ENCODE measurements at places on chromosomes 11 and 22. TPM values are rescaled to one million over a fixed set of nuclear protein-coding genes. Genes with fewer than 3 reads are reported as not detected.

DNA sequence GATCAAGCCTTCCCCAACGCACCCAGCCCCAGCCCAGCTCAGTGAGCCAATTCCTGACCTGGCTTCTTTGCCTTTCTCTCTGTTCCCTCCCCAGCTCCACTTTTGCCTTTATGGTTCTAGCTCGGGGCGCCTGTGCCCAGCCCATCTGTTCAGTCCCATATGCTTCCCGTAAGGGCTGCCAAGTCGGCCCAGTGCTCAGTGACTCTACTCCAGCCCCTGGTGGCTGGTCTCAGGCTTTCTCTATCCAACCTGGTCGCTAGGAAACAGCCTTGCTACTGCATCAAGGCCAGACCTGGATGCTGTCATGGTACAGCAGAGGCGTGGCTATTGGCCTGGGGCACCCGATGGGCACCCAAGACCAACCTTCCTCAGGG, 178.0 kb downstream of the DSCAML1 start:
- no peaks in the 10 kb centered on the region for H3K27me3 ChIP-seq
- no peak for DNase-seq
- H3K4me1 ChIP-seq, result no peaks in the 10 kb centered on the region
- no peak overlapping the region for H3K4me3 ChIP-seq

DNA sequence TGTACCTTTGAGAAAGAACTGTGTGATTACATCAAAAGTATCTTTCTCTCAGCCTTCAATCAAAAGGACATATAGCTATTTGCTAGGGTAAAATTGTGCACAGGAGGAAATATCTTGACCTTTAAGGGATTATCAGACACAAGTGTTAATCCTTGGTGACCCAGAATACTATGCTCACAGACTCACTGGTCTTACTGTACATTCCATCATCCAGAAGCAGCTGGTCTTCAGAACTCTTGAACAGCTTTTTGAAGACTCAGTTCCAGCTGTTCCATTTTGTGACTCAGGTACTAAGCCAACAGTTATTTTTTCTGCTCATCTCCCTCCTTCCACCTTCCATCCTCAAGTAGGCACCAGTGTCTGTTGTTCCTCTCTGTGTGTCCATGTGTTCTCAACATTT, 19.8 kb downstream of the ZBED5 start:
- no peak overlapping the region for H3K4me3 ChIP-seq
- no peaks in the 10 kb centered on the region for H3K4me1 ChIP-seq

DNA sequence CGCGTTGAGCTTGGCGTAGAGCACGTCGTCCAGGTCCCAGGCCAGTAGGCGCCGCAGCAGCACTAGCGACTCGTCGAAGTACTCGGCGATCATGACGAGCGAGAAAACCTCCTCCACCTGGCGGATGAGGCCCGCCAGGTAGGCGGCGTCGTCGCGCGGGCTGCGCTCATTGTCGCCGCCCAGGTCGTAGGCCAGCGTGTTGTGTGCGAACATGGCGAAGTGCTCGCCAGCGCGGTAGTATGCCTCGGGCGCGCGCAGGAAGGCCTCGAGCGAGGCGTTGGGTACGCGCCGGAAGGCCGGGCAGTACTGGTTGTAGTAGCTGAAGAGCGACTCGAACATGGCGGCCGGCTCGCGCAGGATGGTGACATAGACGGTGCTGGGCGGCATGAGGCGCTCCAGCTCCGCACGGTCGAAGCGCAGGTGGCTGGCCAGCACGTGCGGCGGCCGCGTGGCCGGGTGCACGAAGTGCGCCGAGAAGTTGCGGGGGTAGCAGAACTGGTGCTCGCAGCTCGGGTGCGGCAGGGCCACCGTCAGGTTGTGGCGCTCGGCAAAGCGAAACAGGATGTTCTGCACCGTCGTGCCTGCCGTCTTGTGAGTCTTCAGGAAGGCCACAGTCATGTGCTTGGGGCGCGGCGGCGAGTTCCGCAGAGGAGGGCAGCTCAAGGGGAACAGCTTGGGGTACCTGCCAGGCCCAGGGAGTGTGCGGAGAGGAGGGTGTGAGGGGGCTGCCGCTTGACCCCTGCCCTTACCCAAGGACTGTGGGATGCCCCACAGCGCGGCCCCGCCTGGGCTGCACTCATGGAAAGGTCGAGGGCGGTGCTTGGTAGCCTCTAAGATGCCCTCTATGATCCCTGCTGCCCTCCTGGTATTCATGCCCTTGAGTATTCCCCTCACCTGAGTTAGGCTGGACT, 5.7 kb downstream of the GAL3ST3 start:
- H3K4me3 ChIP-seq, result no peak overlapping the region
- peaks cover 3% of the 10 kb centered on the region for H3K27me3 ChIP-seq
- H3K4me1 ChIP-seq, result peaks cover 6% of the 10 kb centered on the region
- DNase-seq, result no peak

DNA sequence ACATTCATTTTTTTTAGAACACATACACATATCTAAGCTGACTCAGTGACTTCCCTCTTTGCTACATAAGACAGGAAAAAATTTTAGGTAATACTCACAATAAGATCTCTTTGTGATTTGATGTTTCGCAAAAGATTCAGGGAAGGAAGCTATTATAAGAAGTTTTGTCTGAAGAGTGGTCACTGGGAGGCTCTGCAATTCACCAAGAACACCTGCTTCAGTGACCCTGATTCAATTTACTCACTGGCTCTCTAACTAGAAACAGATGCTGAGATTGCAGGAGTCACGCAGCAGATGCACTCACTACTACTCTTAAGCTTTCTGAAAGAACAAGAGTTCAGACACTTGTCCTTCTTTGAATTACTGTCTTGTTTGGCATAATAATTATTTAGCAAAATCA, 193.6 kb upstream of the DDI1 start:
- H3K4me3 ChIP-seq, result no peak overlapping the region
- DNase-seq, result no peak
- no peaks in the 10 kb centered on the region for H3K27me3 ChIP-seq

- no peak overlapping the region for H3K4me3 ChIP-seq
- no peaks in the 10 kb centered on the region for H3K27me3 ChIP-seq
- no peak overlapping the region for H3K27ac ChIP-seq
- H3K4me1 ChIP-seq, result no peaks in the 10 kb centered on the region
- H3K36me3 ChIP-seq, result no peaks in the 10 kb centered on the region
Observed at GRCh38 chr11:95241681-95242081, 10.7 kb upstream of the SESN3 start.

GRCh38 chr11:46162700-46163099, 41.4 kb upstream of the PHF21A start:
- H3K27ac ChIP-seq, result no peak overlapping the region
- no peak overlapping the region for H3K4me3 ChIP-seq
- DNase-seq, result no peak
- H3K36me3 ChIP-seq, result no peaks in the 10 kb centered on the region
- no peaks in the 10 kb centered on the region for H3K4me1 ChIP-seq

- peaks cover 14% of the 10 kb centered on the region for H3K27me3 ChIP-seq
- H3K4me1 ChIP-seq, result no peaks in the 10 kb centered on the region
- no peak overlapping the region for H3K27ac ChIP-seq
- H3K4me3 ChIP-seq, result no peak overlapping the region
- H3K36me3 ChIP-seq, result no peaks in the 10 kb centered on the region
Observed at GRCh38 chr11:124814739-124815138, 14.5 kb upstream of the MSANTD2 start.

Gene TRPM5
- total RNA-seq, result 0.17 TPM

Gene CLMP
- 0.20 TPM for total RNA-seq

Gene LMO2
- 1.9 TPM for total RNA-seq
